Activated naive CD8-positive, alpha-beta T cell treated with anti-CD3 and anti-CD28 coated beads, Interleukin-2, amount 50 U/mL, for 16 hours (primary cell): ENCODE measurements at places on chromosomes 4 and X.

- no peak for DNase-seq
Measured at GRCh38 chrX:68878977-68879645, 50.3 kb downstream of the EFNB1 start.

GRCh38 chrX:112643721-112644120 lies 36.0 kb downstream of the LHFPL1 start:
- no peak for DNase-seq

DNA sequence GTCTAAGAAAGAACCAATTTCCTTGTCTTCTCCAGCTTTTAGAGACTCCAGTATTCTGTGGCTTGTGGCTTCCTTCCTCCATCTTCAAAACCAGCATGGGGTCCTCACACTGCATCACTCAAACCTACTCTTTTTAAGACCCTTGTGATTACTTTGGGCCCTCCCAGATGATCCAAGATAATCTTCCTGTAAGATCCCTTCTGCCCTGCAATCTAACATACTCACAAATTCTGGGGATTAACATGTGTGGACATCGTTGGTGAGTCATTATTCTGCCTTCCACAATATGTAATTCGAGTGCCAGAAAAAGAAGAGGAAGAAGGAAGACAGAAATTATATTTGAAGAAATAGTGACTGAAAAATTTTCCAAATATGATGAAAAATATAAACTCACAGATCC lies 47.9 kb downstream of the BEND4 start:
- DNase-seq, result no peak

GRCh38 chr4:139014371-139015268 lies 961 bp upstream of the NOCT start:
- no peak for DNase-seq

GRCh38 chr4:24433515-24434214 lies 150.7 kb downstream of the DHX15 start:
- no peak for DNase-seq
